ENCODE measurements at places on chromosomes 3 and 15.

DNA sequence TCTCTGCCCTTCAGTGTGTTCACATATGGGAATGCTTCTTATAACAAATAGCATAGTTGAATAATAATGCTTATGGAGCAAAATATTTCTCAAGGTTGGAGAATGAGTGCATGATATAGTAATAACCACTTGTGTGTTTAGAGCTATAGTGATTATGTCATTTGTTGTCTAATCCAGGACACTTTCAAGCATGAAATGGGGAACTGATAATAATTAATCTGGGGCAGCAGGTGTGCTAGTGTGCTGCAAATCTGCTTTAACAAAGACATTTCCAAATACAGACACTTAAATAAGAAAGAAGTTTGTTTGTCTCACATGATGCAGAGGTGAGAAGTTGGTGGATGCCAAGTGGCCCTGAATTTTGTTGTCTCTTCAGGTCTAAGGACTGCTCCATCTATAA is 579.3 kb upstream of the GRM7 start:
- no peak for DNase-seq

DNA sequence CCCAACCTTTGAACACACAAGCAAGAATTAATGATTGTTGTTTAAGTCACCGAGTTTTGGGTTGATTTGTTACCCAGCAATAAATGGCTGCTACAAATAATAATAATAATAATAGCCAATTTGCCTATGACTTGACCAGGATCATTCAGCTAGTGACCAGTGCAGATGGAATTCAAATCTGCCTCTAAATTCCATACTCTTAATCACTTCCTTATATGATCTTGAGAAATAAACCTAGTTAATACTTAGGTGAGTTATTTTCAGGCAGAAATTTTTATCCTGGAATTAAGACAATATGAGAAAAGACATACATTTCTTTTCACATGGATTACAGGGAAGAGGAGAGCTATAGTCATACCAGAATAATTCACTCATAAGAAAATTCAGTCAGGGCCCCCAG is 116.0 kb upstream of the GALNT15 start:
- DNase-seq = no peak

DNA sequence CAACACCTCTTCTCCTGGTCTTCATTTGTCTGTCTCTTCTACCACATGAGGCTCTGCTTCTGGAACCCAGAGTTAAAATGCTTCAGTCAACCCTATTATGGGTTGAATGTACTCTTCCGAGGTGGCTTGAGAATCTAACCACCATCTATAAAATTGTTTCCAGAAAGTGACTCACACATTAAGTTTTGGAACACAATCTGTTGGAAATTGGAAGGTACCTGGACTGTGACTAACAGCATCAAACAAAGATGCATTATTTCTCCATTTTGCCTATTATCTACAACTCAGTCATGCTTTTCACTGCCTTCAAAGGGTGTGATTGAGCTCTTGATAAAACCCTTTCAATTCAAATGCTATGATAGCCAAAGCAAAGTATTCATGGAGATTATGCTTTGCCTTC is 499.0 kb upstream of the SEMA6D start:
- DNase-seq = no peak

- DNase-seq = no peak
Observed at GRCh38 chr15:29433507-29434248, 164.1 kb upstream of the NSMCE3 start.

DNA sequence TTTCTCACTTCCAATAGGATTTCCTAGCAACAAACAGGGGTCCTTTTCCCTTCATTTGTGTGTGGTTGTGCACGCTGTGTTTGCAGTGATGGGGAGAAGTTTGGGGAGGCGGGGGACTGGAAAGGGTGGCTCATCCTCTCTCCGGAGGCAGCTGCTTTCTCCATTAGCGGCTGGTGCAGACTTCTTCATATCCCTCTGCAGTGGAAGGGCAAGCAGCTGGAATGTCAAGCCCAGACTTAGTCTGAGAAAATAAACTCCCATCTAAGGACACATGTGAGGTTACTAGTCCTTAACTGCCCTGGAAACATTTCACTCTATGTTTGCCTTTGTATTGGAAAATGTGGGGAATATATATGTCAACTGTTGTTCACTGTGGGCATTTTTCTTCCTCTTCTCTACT is 467.0 kb upstream of the RASGRP1 start:
- DNase-seq = no peak

- no peak for DNase-seq
Observed at GRCh38 chr3:46468753-46469600, 4.3 kb upstream of the LTF start.

GRCh38 chr3:27456554-27456953 is 27.6 kb downstream of the SLC4A7 start:
- DNase-seq = no peak

GRCh38 chr3:99175276-99175812 is 273.8 kb upstream of the DCBLD2 start:
- DNase-seq = no peak

- DNase-seq = no peak
Observed at GRCh38 chr3:145942052-145942451, 218.9 kb downstream of the PLOD2 start.

GRCh38 chr3:162368417-162368816 is 871.8 kb downstream of the OTOL1 start:
- DNase-seq = no peak

- no peak for DNase-seq
Observed at GRCh38 chr3:149291178-149291577, 42.3 kb downstream of the TM4SF18 start.

DNA sequence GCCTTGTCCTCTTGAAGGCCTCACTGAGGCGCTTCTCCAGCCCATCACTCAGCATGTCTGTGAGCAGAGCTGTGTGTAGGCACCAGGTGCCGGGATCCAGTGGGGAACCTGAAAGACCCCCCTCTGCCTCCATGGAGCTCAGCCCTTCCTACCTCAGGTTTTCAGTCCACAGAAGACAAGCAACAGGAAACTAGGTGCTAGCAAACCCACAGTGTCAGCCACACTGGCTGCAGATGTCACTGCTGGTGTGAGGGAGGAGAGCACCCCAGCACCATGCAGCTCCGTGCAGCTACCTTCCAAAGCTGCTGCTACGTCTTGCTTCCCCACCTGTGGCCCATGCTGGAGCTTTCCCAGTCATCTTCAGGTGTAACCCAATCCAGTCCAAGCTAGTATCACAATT is 17.9 kb downstream of the PSTPIP1 start:
- peak; percentile 40 for DNase-seq

DNA sequence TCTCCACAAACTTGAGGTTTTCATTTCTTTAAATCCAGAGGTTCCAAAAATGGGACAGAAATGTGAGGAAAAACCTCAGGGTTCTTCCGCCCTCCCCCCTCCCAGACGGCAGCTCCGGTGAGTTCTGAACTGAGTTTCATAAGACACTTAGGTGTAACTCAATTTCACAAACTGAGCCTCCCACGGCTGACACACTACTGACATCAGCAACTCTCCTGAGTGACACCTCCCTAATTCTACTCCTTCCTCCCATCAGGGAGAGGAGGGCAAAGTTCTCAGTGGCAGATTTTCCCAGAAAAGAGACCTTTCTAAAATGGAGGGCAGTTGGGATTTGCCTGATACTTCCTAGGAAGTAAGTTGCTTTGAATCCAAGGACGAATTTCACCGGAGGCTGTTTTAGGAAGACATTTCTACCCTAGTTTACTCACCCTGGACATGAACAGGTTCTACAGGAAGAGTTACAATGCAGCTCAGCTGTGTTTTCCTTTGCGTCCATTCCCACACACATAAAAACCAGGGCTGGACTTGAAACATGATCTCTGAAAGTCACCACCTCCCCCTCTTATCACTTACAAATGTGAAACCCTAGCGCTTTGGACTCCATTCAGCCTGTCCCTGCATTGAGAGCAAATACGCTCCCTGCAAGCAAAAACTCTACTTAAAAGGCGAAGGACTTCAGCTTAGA is 78.1 kb upstream of the LMOD3 start:
- DNase-seq = peak; percentile 5

- DNase-seq = no peak
Observed at GRCh38 chr15:74535388-74536084, 5.5 kb upstream of the ARID3B start.

DNA sequence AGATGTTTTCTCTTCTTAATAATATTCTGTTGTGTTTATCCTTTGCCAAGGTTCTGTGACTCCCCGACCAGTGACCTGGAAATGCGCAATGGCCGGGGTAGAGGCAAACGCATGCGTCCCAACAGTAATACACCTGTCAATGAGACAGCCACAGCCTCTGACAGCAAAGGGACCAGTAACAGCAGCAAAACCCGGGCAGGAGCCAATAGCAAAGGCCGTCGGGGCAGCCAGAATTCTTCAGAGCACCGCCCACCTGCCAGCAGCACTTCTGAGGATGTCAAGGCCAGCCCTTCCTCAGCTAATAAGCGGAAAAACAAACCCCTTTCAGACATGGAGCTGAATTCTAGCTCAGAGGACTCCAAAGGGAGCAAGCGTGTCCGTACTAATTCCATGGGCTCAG is 101.5 kb downstream of the RBPMS2 start:
- no peak for DNase-seq

GRCh38 chr3:73874161-73874560 is 249.4 kb upstream of the PDZRN3 start:
- no peak for DNase-seq

DNA sequence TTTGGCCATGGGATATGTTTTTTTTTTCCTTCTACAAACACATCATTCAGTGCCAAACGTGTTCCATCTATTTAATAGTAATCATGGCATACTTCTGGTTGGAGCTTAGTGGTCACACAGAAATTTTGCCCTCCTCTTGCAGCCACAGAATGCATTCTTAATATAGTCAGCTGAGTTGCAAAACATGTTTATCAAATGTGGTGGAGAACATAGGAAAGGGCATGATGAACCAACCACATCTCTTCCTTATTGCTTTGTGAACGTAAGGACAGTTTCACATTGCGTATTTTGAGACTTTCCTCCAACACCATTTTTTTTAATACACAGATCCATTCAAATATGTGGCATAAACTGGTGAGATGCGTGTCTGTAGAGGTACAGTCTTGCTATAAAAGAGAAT is 106.8 kb downstream of the BBX start:
- DNase-seq = no peak

GRCh38 chr3:57007521-57008460 is 52.7 kb upstream of the SPATA12 start:
- DNase-seq = no peak

DNA sequence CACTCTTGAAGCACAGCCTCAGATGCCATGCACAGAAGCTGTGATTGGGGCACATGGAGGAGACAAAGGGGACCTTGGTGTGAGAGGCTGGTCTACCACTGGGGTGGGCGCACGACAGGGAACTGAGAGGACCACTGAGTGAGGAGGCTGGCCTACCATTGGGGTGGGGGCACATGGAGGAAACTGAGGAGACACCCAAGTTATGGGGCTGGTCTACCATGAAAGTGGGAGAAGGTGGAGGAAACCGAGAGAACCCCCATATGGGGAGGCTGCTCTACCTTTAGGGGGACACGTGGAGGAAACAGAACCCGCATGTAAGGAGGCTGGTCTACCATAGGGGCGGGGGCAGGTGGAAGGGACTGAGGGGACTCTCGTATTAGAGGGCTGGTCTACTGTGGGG is 153.4 kb downstream of the FBLN2 start:
- DNase-seq = no peak

DNA sequence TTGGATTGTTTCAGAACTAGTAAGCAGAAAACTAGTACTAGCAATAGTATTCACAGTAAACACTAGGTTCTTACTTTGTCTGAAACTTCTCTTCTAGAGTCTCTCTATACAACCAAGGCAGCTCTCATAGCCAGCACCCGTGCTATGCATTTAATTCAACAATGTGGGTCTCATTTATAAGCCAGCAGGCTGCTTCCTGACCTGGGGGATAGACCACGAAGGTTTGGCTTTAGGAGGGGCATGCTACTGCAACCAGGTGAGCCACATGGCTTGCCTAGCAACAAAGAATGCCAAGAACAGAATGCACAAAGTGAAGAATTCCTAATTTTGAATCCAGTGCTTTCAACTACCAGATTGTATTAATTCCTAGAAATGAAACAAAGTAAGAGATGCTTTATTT is 213.8 kb downstream of the CHST2 start:
- DNase-seq = no peak

DNA sequence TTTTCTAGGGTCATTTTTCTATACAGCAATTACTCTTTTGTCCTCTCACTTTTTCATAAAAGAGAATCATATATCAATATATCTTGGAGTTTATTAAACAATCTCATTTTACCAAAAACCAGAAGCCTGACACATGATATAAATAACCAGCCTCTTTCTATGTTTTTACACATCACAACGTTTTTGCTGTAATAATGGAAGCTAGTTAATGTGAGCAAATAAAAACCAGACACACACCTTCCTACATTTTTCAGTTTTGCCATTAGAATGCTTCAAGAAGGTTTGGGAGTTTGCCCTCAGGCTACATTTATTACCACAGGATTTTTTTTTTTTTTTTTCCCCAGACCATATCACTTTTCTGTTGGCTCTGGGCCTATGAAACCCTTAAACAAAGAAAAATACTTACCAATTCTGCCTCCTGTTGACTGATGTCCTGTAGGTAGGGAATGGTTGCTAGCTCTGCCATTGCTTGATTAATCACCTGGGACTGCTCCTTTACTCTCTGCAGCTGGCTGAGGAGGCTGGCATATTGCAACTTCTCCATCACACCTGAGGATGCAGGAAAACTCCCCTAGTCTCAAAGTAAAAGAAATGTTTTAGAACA is 165.5 kb downstream of the ECT2 start:
- DNase-seq = no peak

DNA sequence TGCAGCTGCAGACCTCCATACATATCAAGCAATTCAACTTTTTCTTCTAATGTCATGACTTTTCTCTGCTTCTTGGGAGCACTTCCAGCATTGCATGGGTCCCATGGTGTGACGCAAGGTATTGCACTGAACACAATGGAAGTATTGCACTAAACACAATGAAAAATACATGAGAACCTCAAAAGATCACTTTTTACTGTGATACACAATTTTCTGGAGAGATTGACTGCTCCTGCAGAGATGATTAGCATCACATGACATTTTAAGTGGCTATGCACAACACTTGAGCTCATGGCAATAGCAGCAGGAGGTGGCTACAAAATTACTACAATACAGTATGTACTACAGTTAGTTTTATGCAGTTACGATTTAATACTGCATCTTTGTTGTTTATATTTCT is 113.5 kb upstream of the BHLHE40 start:
- DNase-seq = no peak

- DNase-seq = peak; percentile 79
Observed at GRCh38 chr15:74950078-74950908, 6.3 kb downstream of the RPP25 start.

GRCh38 chr15:69666921-69667811 is 214.5 kb downstream of the RPLP1 start:
- DNase-seq = no peak

DNA sequence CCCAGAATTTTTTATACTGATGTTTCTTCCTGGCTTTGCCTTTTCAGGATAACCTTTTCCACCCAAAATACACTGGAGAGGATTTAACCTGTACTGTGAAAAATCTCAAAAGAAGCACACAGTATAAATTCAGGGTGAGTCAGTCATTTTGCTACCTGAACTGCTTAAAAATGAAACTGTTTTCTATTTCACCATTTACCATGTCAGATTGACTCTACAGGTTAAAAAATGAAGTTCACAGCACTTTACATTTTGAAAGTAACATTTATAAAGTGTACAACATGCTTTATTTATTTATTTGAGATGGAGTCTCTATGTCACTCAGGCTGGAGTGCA is 115.2 kb downstream of the GHSR start:
- no peak for DNase-seq

- no peak for DNase-seq
Observed at GRCh38 chr3:14388201-14388600, 14.2 kb upstream of the SLC6A6 start.

All from T-helper 1 cell (primary cell).